NCI-H748 treated with DMSO at 0.1 percent for 48 hours (cell line): ENCODE measurements at places on chromosomes 2 and 18.

DNA sequence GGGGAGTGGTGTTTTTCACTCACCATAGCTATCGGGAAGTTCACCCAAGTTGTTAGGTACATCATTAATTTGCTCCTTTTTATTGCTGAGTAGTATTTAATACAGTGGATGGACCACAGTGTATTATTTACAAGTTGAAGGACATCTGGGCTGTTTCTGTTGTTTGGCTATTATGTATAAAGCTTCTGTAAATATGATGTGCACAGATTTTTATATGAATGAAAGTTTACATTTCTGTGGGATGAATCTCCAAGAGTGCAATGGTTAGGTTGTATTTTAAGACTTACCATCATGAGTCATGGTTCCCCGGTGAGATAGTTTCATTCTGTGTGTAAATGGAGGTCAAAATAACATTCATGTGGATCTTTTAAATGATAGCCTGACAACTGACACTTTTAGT, 337.4 kb downstream of the PTPRM start:
- no peak for DNase-seq

GRCh38 chr2:141316103-141316502, 814.7 kb downstream of the LRP1B start:
- no peak for DNase-seq

DNA sequence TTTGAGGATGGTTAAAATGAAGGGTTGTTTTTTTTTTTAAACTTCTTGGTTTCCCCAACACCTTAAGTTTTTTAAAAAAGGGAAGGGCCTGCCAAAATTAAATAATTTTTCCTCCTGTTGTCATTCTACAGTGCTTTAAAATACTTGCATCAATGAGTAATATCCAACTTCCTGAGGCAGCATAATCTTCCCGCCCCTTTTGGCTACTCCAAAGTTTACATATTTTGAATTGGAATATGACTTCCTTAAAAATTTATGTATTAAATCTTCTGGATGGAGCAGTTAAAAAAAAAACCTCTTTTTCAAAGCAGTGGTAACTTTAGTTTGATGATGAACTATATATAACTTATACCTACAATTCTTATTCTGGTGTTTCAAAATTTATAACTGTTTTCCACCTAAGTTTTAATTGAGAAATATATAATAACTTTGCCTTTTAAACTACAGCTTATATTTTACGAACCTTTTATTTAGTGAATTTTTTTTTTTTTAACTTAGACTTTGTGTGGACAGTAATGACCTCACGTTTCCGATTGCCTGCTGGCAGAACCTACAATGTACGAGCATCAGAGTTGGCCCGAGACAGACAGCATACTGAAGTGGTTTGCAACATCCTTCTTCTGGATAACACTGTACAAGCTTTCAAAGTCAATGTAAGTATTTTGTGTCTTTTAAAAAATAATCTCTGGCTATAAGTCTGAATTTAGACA, 49.8 kb downstream of the PTPN4 start:
- no peak for DNase-seq

DNA sequence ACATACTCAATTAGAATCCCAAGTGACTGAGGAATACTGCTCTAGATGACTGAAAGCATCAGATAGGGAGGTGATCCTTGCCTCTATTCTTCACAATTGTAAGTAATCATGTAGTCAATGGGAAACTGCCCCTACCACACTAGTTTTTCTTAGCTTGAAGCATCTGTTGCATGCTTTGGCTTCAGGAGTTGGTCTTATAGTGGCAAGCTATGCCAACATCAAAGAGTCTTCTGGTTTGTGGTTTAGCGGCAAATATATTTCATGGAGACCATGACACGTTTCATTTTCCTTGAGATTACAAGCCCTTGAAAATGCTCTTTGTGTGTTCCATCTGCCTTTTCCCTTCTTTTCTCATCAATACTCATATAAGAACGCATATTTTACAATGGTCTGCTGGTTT, 12.9 kb downstream of the DCC start:
- no peak for DNase-seq

DNA sequence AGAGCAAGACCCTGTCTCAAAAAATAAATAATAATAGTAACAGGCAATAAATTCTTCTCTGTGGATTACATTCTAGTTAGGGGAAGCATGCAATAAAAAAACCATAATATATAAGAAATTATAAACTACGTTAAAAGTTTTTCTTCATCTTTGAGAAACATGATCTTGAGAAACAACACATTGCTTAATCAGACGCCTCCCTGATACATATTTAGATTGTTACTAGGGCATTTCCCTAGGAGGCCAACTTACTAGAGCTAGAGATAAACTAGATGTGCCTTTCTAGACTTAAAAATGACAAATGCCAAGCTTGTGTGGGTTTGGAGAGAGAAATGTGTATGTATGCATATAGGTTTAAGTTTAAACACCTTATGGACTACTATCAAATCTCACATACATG, 76.3 kb upstream of the GALNT5 start:
- no peak for DNase-seq

DNA sequence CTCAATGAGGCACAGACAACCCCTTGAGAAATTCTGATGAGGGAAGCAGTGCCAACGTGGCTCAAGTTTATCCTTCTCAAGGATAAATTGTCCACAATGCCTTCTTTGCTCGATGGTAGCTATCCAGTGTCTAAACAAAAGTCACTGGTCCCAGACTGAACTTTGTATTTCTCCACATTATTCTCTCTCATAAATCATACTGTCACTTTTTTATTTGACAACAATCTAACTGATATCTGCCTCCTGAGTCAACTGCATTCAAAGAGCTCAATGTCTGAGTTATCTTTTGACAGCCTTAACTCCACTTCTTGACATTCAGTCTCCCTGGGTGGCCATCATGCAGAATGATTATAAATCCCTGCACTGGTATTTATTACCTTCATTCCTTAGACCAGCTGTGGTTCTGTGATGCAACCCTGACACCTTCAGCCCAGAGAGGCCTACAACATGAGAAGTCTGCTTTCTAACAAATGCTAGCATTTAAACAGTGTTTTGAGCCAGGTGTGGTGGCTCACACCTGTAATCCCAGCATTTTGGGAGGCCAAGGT, 38.2 kb downstream of the IMMT start:
- DNase-seq: no peak

DNA sequence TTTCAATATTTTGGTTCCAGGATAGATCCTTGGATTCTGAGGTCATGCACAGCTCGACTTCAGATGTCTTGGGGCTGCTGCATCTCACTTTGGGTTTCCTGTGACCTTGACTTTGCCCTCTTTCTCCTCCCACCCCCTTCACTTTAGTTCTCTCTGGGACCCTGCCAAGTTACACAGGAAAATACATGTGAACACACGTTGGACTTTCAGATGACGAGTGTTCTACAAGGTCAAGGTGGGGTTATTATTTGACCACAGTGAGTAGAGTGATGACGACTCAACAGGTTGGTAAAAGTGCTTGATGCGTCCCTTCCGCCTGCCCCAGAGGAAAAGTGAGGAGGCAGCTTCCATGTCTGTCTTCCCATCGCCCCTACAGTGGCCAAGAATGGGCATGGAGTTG, 122.4 kb upstream of the SMAD2 start:
- DNase-seq: no peak

DNA sequence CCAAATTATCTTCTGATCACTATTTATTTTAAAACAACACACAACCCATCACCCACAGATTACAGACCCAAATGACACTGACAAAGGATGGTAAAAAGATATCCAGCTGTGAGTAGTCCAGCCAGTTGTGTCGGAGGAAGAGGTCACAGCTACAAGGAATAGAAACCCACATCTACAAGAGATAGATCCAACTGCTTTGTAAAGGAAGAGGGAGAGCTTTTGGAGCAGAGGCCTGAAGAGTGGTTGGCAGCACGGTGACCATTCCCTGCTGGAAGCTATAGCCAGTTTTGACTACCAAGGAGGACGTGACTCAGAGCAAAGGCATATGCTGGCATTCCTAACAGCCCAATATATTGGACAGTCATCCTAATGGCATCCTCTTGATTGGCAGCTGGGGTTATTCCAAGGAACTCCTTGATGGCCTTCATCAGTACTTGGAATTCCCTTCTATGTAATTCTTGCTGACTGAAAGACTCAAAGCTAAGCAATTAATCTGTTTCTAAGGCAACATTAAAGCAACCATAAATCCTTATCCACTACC, 17.1 kb downstream of the SLC8A1 start:
- DNase-seq: no peak

- no peak for DNase-seq
Measured at GRCh38 chr2:230356084-230356483, 29.1 kb downstream of the SP140L start.

DNA sequence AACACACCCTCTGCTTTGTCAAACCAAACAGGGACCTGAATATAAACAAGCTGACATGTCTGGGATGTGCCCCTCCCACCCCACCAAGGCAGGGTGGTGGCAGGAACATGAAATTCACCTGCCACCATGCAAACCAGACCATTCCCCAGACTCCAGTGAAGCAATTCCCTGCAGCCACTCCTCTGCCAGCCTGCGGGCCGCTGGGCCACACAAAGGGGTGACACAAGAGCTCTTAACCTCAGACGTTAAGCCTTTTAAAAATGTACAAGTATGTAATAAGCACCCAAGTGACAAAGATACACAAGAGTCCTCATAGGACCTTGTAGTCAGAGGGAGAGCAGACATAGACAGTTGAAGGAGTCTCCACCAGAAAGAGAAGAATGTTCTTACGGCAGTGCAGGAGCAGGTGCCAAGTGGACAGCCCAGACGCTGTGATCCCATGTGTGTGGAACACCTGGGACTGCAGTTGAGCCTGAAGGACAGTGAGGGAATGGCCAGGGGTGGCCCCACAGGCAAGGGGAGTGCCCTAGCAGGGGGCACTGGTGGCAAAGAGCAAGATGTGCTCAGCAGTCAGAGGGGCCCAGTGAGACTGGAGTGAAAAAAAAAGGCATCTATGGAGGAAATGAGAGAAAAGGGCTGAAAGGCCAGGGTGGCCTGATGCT, 36.9 kb downstream of the CRACDL start:
- DNase-seq: no peak

DNA sequence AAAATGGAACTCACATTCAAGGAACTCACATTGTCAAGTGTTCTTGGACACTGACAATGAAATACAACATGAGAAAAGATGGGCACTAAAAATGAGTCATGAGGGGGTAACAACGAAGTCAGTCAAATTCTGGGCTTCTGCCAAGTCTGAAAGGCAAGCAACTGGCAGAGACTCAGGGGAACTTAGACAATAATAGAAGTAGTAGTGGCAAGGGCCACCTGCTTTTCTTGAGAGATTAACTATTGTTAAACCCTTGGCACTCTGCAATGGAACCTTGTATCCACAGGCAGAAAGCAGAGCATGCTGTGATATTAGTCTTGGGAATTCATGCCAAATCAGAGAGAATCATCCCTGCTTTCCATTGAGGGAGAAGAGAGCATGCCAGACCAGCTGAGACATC, 382.6 kb upstream of the CDH2 start:
- DNase-seq: no peak

DNA sequence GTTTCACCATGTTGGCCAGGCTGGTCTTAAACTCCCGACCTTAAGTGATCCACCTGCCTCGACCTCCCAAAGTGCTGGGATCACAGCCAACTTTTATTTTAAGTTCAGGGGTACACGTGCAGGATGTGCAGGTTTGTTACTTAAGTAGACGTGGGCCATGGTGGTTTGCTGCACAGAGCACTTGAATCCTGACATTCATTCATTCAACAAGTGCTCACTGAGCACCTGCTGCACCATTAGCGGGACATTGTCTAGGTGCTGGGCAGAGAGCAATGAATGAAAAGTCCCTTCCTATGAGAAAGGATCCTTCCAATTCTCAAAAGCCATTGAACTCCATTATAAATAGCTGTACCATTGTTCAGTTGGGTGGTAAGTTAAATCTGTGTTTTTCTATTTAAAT, 31.0 kb downstream of the TGFA start:
- DNase-seq: no peak

DNA sequence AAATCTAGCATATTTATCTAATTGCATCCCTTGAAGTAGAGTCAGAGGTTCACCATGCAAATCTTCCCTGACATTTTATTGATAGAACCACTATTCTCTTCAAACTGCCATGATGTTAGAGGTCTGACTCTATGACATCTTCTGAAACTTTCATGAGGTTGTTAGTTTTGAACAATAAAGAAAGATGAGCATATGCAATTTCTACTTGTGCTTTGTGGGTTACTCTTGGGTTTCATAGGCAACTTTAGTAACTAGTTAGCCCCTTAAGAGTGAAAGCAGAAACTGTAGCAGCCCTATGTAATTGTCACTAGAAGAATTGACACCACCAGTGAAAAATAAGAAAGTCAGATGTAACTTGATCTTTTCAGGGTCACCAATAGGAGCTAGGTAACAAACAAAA, 53.1 kb upstream of the ZEB2 start:
- no peak for DNase-seq

- DNase-seq: no peak
Measured at GRCh38 chr2:176931588-176932563, 280.7 kb upstream of the HNRNPA3 start.

DNA sequence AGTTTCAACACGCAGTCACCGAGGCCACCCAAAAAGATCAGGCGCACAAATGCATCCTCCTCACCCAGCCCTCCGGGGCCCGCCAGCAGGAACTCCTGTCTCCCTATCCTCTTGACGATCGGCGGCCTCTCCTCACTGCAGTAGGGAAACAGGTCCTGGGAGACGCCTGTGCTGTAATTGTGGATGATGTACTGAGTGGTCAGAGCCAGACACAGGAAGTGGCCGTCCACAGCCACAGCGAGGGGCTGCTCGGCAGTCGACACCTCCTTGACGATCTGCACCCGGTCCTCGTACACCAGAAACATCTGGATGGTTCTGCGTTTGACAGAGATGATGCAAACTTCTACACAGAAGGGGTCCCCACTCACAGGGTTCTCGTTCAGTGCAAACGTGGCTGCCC, 22.0 kb downstream of the TGFBRAP1 start:
- DNase-seq: no peak

- DNase-seq: no peak
Measured at GRCh38 chr2:160835166-160835565, 325.1 kb upstream of the TANK start.

GRCh38 chr2:156155319-156155718, 177.2 kb downstream of the NR4A2 start:
- DNase-seq: no peak

GRCh38 chr18:35827903-35828275, 144.6 kb upstream of the RMP24 start:
- DNase-seq: no peak

DNA sequence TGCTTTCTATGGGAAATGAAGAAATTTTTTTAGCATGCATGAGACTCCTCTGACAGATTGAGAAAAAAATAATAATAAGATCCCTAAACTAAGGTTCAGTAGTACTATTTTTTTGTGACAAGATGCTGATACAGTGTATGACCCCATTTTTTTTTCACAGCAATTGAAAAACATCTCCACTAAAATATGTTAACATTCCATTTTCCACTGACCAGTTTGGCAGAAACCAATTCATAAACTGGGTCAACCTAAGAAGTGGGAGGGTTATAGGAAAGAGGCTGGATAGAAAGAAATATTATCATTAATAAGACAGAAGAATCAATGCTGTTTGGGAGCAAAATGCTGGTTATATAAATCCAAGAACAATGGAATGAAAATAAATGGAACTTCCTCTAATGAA, 182.7 kb downstream of the ANTXR1 start:
- no peak for DNase-seq
